ENCODE measurements at places on chromosomes 13 and 19.

- DNase-seq, result no peak
Observed at GRCh38 chr19:49712397-49712859, 21.5 kb downstream of the CPT1C start.

GRCh38 chr13:21929400-21929799 lies 258.5 kb downstream of the FGF9 start:
- DNase-seq, result no peak

GRCh38 chr19:47100290-47100689 lies 13.3 kb downstream of the ZC3H4 start:
- no peak for DNase-seq

- DNase-seq, result no peak
Observed at GRCh38 chr13:41267106-41267505, 3.7 kb upstream of the MTRF1 start.

- no peak for DNase-seq
Observed at GRCh38 chr13:94586371-94586770, 9.6 kb downstream of the TGDS start.

DNA sequence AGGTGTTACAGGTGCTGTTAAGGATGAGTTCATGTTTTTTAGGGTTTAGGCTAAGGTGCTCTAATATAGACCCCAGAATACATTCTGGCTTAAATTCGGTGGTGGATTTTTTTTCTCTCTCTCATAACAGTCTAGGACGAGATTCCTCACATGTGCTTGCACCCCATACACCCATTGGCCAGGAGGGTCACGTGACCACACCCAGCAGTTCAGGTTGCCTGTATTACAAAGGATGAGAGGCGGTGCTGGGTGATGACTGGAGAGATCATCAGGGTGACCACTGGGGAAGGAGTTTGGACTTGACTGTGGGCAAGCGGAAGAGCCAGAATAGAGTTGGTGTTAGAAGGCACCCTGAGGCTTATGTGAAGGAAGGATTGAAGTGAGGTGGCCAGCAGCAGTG lies 27.7 kb downstream of the PPP2R1A start:
- no peak for DNase-seq

DNA sequence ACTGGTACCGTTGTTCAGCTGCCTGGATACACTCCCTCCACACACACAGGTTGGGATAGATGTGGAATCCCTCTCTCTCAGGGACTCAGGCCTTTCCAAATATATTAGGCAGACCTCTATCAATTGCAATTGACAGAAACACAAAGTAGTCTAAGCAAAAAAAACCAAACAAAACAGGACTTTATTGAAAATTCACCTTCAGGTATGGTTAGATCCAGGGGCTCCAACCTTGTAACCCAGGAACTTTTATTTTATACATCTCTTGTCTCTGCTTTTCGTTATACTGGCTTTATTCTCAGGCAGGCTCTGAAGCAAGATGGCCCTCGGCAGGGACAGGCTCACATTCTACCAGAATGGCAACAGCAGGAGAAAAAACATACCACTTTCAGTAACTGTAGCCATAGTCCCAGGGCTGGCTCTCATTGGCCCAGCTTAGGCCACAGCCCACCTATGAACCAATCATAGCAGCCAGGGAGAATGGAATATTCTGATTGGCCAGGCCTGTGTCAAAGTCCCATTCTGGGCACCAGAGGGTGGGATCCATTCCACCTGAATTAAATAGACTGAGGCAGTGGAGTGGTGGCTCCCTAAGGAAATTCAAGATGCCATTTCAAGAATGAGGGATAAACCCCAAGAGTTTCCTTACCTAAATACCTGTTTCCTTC lies 13.1 kb upstream of the CEACAM19 start:
- no peak for DNase-seq

GRCh38 chr13:49530457-49530856 lies 34.7 kb downstream of the PHF11 start:
- no peak for DNase-seq

DNA sequence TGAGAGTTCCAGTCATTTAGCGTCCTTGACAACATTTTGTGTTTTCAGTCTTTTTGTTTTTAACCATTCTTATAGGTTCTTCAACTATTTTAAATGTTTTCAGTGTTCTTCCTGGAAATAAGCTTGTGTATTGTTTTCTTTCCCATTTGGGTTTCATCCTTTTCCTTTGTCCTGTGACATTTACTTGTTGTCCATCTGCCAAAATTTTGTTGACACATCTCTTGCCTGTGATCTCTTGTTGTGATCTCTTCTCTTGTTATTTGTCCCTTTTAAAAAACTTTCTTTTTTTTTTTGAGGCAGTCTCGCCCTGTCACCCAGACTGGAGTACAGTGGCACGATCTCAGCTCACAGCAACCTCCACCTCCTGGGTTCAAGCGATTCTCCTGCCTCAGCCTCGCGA lies 96.5 kb downstream of the PDS5B start:
- no peak for DNase-seq

DNA sequence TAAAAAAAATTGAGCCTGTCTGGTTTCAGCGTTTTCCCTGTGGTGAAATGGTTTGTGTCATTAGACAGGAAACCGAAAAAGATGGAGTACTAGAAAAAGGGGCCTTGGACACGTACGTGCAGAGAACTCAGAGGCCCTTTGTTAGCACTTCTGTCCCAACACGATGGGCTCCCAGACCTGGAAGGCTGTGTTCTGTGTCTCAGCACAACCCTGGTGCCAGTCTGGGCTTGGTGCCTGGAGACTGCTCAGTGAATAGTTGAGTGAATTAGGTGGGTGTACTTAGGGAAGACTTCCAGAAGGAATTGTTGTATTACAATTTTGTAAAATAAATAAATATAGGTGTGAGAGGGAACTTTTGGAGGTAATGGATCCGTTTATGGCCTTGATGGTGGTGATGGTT lies 8.7 kb downstream of the ZNF71 start:
- DNase-seq, result no peak

DNA sequence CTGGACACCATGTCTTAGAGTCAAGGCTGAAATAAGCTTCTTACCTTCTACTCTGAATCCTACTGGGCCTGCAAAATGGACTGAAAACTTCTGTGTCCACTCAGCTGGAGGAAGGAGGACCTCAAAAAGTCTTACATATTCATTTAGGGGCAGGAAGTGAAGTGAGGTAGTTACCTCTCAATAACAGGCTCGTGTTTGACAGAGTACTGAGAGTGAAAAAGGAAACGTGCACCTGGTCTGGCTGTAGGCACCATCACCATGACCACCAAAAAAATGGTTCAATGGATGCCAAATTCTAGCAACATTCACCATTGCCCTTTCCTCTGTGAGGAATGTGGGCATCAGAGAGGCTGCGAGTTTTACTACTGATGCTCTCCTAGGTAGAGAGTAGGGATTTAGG lies 176.2 kb downstream of the RFC3 start:
- no peak for DNase-seq

DNA sequence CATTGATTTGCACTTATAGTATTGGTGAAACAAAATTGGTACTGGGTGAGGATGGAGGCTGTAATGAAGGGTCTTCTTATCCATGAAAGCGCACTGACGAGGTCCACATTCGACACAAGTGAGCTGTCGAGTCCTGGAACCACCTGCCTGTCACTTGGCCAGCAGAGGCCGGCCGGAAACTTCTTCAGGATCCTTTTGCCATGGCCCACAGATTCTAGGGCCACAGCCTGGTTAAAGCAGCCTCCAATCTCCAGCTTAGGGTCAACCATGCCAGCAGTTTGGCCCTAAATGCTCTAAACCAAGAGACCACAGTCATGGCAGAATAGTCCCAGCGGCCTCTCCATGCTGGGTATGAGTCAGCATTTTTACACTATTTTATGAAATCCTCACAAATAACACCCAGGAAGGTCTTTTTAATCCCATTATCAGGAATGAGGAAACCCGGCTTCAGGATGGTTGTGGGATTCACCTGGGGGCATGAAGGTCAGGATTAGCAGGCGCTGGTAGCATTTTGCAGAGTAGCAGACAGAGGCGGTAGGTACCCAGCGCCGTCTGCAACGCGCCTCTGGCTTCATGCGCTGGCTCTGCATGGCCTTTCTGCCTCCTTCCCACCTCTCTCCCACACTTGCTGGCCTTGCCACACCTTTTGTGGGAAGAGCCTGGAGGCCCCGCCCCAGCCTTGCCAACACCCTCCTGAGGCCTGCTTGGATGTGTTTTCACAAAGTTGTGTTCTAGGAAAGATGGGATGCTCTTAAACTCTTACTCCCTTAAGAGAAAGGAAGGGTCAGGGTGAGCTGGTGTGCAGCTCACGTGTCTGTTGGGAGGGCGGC lies 15.2 kb downstream of the GAS6 start:
- no peak for DNase-seq

GRCh38 chr19:6424195-6424938 lies at the start of gene KHSRP:
KHSRP (minus strand) TSS chr19:6424811; CDS start chr19:6424701, 110 bp downstream.
- peak; percentile 25 for DNase-seq

GRCh38 chr13:98374750-98375149 lies 197.7 kb upstream of the RNF113B start:
- no peak for DNase-seq

- no peak for DNase-seq
Observed at GRCh38 chr13:90947976-90948375, 399.5 kb upstream of the MIR17HG start.

GRCh38 chr13:19766591-19766990 lies 16.2 kb downstream of the PSPC1 start:
- DNase-seq, result no peak

GRCh38 chr13:91216928-91217700 lies 130.4 kb upstream of the MIR17HG start:
- DNase-seq, result no peak

DNA sequence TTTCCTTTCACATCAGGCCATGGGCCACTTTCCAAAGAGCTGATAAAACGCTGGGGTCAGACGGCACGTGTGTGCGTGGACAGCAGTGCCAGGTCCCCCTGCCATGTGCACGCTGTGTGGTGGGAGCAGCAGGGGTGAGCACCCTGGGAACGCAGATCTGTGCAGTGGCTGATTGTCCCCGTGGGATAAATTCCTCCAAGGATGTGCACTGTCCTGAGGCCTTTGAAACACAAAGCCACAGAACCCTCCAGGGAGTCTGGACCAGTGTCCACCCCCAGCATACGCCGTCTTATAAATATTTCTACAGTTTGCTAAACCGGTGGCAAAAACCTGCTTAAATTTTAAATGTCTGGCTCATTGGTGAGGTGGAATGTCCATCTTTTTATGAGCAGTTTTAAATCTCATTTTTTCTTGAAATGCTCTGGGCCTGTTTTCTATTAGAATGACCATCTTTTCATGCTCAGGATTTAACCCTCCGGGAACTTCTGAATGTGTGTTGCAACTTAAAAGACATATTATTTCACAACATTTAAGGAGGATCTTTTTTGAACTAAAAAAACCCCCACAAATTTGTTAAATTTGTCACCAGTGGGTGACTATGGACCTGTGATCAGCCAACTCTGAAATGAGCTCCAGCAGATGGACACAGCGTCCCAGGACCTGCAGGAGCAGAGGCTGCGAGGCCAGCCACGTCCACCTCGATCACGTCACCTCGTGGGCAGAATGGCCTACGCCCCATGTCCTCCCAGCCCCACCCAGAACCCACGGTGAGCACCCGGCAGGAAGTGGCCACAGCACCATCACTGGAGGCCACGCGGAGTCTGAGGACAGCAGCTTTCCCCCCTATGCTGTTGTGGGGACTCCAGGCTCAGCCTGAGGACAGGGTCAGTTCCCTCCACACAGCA lies 68.6 kb downstream of the RASA3 start:
- DNase-seq, result no peak

- no peak for DNase-seq
Observed at GRCh38 chr13:42396501-42396900, 124.5 kb downstream of the AKAP11 start.

DNA sequence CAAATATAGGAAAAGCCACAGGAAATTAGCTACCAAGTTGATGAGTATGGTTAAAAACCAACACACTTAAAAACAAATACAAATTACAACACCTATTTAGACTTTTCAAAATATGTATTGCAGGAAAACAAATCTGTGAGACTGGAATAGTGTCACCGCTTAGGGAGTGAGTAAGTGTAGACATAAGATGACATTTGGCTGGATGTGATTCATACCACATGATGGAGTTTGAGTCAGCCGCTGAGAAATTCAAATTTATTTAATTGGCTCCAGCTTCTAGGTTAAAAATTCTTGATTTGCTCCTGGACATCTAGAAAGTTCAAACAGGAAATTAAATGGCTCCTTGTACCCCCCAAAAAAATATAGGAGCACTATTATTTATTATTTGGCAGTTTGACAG lies 531.7 kb downstream of the SLITRK1 start:
- DNase-seq, result no peak

DNA sequence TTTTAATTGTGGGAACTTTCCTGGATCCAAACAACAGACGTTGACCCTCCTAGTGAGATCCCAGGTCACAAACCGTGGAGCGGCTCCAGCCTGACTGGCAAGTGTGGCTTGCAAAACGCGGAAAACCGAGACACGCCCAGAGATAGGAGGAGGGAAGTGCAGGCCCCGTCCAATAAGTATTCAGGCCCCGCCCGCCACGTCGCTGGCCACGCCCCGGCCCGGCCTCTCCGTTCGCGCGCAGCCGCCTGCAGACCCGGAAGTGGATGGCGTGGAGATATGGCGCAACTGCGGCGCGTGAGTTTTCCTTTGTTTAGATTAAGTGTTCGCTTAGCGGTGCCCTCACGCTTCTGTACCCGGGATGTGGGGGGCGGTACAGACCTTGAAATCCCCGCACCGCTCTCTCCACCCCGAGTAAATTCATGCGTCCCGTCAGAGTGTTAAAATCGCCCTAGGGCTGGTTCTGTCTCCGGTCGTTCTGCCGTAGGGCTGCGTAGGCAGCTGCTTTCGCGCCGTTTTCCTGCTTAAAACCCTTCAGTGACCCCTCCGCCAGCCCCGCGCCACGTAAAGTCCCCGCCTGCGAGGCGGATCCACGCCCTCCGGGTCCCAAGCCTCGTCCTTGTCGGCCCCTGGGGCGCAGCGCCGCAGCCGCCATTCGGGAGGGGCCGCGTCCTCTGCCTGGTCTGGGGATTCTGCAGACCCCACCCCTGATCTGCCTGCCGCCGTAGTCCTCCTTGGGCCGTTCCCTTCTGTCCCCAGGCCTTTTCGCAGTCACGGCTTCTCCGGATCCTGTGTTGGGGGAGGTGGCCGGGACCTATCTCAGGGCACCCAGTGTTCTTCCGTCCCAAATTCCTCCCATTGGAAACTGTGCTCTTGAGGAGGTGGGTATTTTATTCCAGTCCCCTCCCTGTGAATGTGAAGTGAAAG lies at the start of gene ZNF766:
Gene ZNF766 (plus strand): TSS at position 250 of the 924 bp plus-strand sequence. CDS start 27 bp downstream, at position 277.
- peak; percentile 96 for DNase-seq

- no peak for DNase-seq
Observed at GRCh38 chr13:111325941-111326620, 5.6 kb downstream of the TEX29 start.

- DNase-seq, result peak; percentile 17
Observed at GRCh38 chr19:8324186-8325050, 3.1 kb downstream of the RPS28 start.

DNA sequence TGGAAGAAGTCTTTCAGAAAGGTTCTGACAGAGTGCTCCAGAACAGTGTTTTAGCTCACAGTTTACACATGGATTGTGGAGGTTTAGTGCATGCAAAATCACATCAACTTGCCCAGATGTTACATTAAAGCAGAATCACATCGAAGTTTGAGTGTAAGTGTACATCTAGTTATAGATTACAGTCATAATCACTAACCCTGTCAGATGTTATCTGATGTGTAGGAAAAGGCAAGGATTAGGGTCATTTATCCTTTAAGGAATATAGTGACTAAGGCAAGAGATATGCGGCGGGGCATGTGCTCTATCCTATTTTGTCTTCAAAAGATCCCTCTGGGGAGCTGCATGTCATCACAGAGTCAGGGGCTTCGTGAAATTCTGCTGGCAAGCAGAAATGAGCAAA lies 66.9 kb downstream of the CYSLTR2 start:
- DNase-seq, result no peak

GRCh38 chr19:13633109-13633508 lies 126.8 kb upstream of the CACNA1A start:
- no peak for DNase-seq

Data from stimulated activated CD4-positive, alpha-beta T cell treated with anti-CD3 and anti-CD28 coated beads, Interleukin-1b, Interleukin-23, amount 100 ng/mL, for 4 hours (primary cell).